ENCODE measurements at places on chromosomes 2 and 18. TPM values are rescaled to one million over a fixed set of nuclear protein-coding genes. Genes with fewer than 3 reads are reported as not detected.

GRCh38 chr2:217971166-217971565 is 31.6 kb downstream of the TNS1 start:
- DNase-seq: no peak

DNA sequence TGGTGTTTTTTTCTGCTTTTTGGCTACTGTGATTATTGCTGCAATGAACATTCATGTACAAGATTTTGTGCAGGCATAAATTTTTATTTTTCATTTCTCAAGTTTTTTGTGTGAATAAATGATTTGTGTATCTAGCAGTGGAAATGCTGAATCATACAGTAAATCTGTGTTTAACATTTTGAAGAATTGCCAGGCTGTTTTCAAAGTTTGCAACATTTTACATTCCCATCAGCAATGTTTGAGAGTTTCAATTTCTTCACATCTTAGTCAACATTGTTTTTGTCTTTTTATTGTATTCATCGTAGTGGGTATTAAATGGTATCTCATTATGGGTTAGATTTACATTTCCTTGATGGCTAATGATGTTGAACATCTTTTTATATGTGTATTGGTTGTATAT is 98.8 kb upstream of the RBMS1 start:
- DNase-seq: no peak

- DNase-seq: no peak
Measured at GRCh38 chr2:20624884-20625485, 25.9 kb downstream of the HS1BP3 start.

- DNase-seq: no peak
Measured at GRCh38 chr2:149765636-149766035, 178.1 kb upstream of the MMADHC start.

The PDE1A gene
- total RNA-seq: not detected

Measured in T-helper 17 cell (primary cell).